Left ventricle myocardium superior (tissue), 1 donor: ENCODE measurements at places on chromosomes 2 and 18. TPM values are rescaled to one million over a fixed set of nuclear protein-coding genes. Genes with fewer than 3 reads are reported as not detected.

GRCh38 chr2:136703214-136703613 is 62.1 kb upstream of the THSD7B start:
- no peak for DNase-seq

- peak; percentile 47 for DNase-seq
These were observed 739 bp downstream of the SIX2 start for GRCh38 chr2:45008296-45009129.

- DNase-seq, result no peak
These were observed 96.4 kb downstream of the DTNA start for GRCh38 chr18:34806527-34806926.

DNA sequence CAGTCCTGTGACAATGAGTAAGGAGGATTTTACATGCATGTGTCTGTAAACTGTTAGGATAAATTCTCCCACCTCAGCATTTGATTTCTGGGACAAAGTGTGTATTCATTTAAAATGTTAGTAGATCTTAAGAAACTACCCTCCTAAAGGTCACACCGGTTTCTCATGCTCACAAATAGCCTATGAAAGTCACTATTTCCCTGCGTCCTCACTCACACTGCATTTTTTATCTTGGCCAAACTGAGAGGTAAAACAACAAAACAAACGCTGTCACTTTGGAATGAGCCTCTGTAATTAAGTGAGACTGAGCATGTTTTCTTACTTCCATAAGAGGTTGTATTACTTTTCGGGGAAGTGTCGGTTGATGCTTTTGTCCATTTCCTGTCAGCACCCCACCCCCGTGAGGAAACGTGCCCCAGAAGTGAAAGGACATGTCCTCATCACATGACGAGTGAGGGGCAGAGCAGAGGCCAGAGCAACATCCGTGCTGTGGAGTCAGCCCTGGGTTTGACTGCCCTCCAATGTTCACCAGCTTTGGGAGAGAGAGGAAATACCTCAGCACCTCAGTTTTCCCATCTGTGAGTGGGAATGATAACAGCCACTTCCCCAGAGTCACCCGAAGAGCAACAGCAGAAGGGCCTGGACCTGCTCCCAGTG is 3.1 kb downstream of the GYPC start:
- peak; percentile 82 for DNase-seq

DNA sequence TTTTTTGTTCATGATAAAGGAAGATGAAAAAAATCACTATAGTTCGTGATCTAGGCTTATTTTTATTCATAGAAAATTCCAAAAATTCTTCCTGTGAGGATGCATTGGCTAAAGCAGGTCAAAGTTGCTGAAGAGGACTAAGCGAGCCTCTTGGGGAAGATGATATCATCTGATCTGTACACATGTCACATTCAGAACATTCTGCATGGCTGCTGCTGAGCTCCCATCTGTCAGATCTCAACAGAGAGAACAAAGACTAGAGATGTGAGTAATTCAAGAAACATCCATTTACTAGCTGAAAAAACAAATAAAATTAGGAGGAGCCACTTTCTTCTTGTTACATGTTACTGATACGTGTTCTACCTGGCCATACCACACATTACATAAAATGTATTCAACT is 518.6 kb upstream of the FSIP2 start:
- DNase-seq, result no peak

DNA sequence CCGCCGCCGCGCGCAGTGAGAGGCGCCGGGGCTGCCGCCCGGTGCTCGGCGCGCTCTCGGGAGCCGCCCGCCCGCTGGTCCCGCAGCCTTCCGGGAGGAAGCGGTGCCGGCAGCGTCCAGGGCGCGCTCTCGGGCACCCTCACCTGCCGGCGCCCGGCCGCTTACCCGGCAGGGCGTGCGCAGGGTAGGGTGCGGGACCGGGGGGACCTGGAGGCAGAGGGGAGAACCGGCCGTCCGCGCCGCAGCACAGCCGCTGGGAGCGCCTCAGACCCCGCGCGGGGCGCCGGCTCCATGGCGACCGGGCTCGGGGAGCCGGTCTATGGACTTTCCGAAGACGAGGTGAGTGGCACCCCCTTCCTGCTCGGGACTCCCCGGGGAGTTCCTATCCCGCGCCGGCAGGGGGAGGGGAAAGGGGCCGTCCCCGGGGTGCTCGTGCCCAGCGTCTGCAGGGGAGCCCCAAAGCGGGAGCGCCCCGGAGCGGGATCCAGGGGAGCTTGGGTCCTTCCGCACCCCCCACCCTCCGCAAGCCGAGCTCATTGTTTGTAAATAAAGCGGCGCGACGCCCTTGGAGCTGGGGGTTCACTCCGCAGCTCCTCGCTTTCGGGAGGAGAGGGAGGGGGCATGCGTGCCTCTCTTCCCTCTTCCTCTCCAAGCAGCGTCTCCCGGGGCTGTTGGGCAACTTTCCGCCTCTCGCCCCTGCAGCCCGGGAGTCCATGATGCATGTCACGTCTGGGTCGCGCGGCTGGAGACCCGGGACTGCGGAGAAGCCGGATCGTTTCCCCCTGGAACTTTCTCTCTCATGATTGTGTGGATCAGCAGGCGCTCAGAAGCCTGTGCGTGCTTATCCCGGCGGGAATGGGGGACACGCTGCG is 580 bp downstream of the NEDD4L start:
- peak; percentile 50 for DNase-seq

- DNase-seq, result peak; percentile 8
These were observed 17.0 kb downstream of the TOGARAM2 start for GRCh38 chr2:28997847-28998735.

DNA sequence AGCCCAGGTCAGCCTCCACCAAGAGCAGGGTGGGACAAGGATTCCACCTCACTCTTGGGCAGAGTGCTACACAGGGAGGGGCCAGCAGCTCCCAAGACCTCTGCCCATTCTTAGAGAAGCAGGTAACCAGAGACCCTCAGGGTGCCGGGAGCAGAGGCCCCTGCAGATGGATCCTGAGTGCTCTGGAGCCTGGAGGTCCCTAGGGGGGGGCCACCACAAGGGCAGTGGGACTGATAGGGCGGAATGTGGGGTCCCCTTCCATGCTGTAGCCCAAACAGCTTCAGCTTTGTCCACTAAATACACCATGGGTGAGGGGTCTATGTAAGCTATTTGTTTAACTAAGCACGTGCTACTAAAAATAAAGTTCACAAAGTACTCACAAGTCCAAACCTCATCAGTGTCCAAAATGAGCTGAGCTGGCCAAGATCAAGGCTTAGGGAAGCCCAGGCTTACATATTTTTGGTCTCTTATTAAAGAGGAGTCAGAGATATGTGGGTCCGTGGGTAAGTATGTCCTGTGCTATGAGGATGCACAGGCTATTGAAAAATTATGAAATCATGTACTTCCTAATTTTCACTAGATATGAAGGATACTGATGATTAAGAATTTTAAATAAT is 21.5 kb upstream of the GPC1 start:
- peak; percentile 3 for DNase-seq

DNA sequence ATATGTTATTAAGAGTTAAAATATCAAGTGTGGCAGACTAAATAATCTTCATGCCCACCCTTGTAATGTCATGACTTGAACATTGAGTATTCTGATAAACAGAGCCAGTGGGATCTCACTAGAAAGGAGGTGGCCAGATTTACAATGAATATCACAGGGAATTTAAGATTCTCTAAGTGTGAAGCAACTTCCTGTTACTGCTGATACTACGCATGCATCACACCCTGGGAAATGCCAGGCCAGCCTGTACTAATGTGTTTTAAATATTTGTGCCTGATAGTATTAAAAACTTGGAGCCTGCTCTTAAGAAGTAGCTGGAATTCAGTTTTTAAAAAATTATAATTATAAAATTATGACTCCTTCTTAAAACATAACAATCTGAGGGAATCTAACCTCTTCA is 148.3 kb downstream of the LAMA3 start:
- DNase-seq, result peak; percentile 34

DNA sequence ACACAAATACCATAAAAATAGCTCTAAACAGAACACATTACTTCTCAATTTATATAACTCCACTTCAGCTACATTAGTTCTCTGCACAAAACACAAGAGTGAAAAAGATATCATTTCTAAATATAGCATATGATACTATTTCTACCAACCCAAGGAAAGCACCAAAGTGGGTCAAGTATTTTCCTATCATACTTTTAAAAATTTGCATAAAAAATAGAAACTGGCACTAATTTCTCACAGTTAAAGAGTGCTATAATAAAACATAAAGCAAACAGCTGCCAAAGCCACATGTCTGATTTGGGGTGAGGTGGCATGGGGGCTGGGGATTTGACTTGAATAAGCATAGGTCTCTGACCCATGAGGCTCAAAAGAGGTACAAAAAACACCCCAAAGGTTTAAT is 61.5 kb downstream of the BARD1 start:
- no peak for DNase-seq

DNA sequence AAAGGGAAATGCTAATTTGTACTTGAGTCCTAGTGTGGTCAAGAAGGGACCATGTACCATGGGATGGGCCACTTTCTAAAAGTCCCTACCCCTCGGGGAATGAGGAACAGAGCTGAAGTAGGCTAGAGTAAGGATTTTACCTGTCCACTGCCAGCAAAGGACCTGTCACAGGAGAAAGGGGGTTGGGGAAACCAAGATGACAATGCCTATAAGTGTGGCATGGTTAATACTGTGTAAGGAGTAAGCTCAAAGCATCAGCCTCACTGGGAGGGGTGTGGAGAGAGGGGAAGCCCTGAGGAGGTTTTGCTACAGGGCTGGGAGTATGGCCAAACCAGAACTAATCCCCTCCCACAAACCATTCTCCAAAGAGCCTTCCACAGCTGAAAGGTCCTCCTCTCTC is 15.8 kb downstream of the GKN2 start:
- DNase-seq, result no peak

- no peak for DNase-seq
These were observed 9.9 kb upstream of the AOX1 start for GRCh38 chr2:200575957-200576356.

DNA sequence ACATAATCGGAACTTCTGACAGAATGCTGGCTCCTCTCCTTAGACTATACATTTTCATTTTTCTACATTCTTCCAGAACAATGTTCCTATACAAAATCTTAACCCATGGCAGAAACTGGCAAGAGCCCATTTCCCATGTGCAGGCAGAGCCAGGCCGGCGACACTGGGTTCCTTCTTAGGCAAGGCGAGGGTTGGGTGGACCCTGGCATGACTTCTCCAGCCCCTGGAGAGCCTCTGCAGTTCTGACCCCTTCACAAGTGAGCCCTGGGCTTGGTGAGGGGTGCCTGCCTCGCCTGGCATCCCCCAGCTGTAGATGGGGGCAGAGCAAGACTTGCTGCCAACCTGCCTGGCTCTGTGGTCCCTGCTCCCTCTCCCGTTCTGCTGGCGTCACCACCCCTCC is 5.0 kb downstream of the GYPC start:
- no peak for DNase-seq

- DNase-seq, result no peak
These were observed 63.6 kb upstream of the HDAC4 start for GRCh38 chr2:239464166-239465016.

- no peak for DNase-seq
These were observed 64.5 kb upstream of the ADAM23 start for GRCh38 chr2:206378835-206379234.

DNA sequence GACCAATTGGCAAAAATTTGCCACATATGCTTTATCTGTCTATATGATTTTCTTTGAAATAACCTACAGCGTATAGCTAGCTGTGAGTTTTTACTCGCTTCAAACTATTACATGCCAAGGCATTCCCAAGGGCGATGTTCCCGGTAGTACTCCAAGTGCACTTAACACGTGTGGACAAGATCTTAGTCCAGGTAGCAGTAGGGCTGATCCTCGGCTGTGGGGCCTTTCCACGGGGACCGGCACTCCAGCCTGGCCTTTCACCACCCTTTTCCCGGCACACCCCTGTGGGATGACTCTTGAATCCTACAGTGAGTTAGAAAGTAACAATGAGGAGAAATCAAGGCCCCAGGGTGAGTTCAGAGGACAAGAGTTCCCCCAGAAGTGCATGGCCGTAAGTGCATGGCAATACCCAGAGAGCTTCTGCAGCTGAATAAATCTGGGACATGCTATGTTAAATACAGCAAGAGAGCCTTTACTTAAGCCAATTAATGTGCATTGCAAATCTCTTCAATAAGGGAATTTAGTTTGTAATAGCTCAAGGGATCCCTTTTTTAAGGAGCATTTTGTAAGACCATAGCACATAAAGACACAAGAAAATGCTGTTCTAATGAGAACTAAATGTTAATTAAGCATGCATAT is 26.4 kb downstream of the CHMP1B start:
- no peak for DNase-seq

DNA sequence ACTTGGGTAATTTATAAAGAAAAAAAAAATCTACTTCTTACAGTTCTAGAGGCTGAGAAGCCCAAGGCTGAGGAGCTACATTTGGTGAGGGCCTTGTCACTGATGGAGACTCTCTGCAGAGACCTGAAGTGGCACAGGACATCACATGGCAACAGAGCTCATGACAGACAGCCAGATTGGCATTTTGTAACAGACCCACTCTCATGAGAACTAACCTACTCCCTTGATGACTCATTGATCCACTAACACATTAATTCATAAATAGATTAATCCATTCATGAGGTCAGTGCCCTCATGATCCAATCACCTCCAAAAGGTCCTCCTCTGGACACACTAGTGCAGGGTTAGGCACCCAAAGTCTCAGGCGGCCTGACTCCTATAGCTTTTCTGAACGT is 318.4 kb downstream of the GULP1 start:
- DNase-seq, result no peak

DNA sequence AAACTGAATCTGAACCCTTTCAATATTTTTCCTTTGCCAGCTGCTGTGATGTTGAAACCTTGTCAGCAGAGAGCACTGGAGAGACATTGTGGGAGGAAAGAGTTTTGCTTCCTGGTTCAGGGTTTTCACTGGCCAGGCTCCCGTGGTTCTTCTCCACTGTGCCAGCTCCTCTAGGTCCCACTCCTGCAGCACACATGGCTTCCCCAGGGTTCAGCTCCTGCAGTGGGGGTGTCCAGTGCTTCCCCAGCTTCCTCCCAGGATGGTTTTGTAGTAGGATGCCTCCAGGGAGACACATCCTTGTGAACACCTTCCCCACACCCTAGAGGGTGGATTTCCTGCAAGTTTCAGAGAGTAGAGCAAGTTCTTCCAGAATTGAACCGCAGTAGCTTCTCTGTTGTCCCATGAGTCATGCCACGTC is 24.0 kb upstream of the SULT1C3 start:
- DNase-seq, result no peak

DNA sequence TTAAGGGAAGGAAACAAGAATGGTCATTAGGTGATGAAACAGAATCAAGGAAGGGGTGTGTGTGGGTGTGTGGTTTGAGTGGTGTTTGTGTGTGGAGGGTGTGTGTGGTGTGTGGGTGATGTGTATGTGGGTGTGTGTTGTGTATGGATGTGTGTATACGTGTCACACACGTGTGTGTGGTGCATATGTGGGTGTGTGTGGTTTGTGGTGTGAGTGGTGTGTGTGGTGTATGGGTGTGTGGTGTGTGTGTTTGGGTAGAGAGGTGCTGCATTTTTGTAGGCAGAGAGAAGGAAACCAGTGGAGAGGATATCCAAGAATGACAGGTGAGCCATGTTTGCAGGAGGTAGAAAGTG is 1.1 kb upstream of the CEP192 start:
- no peak for DNase-seq

ABCG5 gene
- not detected for total RNA-seq

STARD6 gene
- not detected for total RNA-seq

UGT1A3 gene
- not detected for total RNA-seq

COLEC11 gene
- total RNA-seq, result 2.1 TPM

GCA gene
- 9.5 TPM for total RNA-seq

CGREF1 gene
- 0.87 TPM for total RNA-seq

CNPPD1 gene
- total RNA-seq, result 65.0 TPM

KCTD1 gene
- total RNA-seq, result 17.2 TPM

SLC8A1 gene
- total RNA-seq, result 1,122 TPM

VWC2L gene
- not detected for total RNA-seq
